Diencephalon (tissue), 1 donor: ENCODE measurements at places on chromosomes 7 and 10. TPM values are rescaled to one million over a fixed set of nuclear protein-coding genes. Genes with fewer than 3 reads are reported as not detected.

The HSPB1 gene
- 15.7 TPM for total RNA-seq

The RAMP3 gene
- total RNA-seq: 6.2 TPM

The ZPBP gene
- total RNA-seq: 0.92 TPM

The HMX2 gene
- total RNA-seq: 0.92 TPM

The GALNT11 gene
- 81.4 TPM for total RNA-seq

The TUBAL3 gene
- not detected for total RNA-seq

The TUBB8 gene
- not detected for total RNA-seq

The PDK4 gene
- 8.3 TPM for total RNA-seq

The EPHA1 gene
- total RNA-seq: 7.8 TPM

The TAS2R41 gene
- total RNA-seq: not detected
